ENCODE measurements at places on chromosomes 7 and 10.

- DNase-seq = no peak
Measured at GRCh38 chr7:15851201-15851600, 164.7 kb upstream of the MEOX2 start.

GRCh38 chr7:157567666-157568065 lies 230.9 kb downstream of the DNAJB6 start:
- no peak for DNase-seq

DNA sequence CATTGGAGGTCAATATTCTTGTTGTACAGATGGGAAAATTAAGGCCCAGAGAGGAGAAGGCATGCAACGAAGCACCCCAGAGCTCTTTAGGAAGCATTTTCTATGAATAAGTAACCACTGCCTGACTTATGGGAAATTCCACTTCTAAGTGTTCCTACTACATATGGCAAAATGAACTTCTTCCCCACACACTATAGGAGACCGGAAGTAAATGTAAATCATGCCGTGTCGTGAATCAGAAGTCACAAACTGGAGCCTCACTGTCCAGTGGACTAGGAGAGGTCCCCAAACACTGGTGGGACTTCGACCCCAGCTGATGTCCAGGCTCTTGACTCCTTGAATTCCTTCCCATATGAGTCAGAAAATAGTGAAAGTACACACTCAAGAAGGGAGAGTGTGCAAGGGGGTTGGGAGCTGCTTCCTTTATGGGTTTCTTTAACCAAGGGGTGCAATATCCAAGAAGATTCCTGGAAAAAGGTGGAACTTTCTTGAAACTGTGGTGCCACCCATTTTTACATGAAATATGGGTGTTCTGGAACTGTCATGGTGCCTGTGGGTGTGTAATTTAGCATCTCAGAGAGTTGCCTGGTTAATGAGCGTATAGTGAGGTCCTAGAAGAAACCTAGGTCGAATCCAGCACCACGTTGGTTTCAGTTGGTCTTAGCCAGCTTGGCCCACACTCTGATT lies 6.7 kb downstream of the RASSF4 start:
- DNase-seq = no peak

- DNase-seq = no peak
Measured at GRCh38 chr10:78957471-78958039, 111.2 kb upstream of the ZMIZ1 start.

GRCh38 chr7:26705567-26705966 lies 158.8 kb downstream of the SKAP2 start:
- DNase-seq = peak; percentile 77

GRCh38 chr7:45082831-45083331 lies 5.9 kb downstream of the NACAD start:
- DNase-seq = no peak

- no peak for DNase-seq
Measured at GRCh38 chr10:78296785-78297184, 263.1 kb downstream of the RPS24 start.

DNA sequence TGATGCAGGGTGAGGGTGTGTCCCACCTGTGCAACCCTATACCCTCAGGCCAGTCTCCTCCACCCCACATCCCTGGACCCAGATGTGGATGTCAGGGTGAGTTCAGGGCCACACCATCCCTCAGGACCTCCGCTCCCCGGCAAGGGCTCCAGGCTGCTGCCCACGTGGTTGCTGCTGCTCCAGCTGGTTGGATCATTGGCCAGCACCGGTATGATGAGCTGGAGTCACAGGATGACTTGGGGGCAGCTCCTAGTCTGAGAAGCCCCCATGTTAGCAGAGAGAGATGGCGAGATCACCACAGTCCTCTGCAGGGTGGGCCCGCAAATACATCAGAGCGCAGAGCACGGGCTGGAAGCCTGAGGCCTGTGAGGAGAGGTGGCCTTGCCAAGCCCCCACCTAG lies 103.3 kb upstream of the GDF10 start:
- DNase-seq = no peak

GRCh38 chr10:11699550-11700097 lies 42.6 kb upstream of the ECHDC3 start:
- DNase-seq = no peak

DNA sequence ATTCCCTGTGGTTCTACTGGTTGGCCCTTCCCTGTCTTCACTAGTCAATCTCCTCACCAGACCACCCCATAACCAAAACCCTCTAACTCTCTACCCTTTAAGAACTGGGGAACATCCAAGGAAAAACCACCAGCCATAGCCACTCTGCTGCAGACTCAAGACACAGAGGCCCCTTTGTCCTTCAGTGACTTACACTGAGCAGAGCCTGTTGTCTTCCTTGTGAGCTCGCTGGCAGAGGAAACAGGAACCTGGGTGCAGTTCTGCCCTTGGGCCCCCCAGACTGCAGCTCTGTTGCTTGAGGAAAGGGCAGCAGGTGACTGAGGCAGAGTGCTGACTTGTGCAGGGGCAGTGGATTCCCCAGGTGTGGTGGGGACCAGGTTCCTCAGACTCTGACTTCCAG lies 30.6 kb downstream of the ZC3HAV1 start:
- DNase-seq = no peak

DNA sequence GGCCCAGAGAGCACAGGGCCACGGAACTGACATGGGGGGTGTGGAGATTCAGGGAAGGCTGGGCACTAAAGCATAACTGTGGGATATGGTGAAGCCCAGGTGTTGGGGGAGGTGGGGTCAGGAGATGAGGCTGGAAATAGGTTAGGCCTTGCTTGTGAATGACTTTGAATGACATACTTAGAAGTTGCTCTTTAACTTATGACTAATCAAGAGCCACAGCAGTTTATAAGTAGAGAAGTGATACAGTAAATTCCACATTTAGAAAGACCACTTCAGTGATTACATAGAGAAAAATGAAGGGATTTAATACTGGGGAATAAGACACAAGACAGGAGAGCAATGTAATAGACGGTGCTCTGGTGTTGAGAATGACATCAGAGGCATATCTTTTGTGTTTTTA lies 120.8 kb upstream of the SEC61G start:
- no peak for DNase-seq

DNA sequence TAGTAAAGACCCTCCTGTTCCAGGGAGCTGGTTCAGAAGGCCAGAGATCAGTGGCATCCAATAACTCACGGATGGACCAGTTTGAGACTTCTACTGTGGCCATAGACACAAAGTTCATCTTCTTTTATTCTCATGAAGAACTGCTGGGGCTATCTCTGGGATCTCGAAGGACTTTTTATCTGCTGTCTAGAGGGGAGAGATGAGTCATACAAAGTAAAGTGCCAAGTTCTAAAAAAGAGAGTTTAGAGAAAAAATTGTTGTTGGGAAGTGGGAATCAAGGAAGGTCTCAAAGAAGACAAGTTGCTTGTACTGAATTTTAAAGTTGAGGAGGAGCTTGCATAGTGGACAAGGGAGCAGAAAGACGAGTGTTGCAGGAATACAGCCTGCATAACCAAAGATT lies 8.0 kb upstream of the FAM221A start:
- DNase-seq = no peak

DNA sequence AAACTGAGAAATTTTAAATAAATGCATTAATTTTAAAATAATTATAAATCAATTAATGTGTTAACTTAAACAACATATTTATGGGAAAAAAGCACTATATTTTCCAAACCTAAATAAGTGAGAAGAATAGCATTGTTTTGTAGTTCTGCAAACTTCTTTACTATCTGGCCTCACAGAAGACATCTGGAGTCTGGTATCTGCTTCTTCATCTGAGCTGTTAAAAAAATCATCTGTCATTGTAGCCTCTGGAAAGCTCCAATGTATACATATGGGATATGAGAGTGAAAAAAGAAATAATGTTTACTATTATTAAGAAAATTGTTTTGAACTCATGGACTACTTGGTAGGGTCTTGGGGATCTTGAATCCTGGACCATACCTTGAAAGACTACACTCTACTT lies 32.2 kb downstream of the CTTNBP2 start:
- no peak for DNase-seq

Measured in AG08396 (cell line).